ENCODE measurements at places on chromosomes 6 and 20.
A peak's percentile ranks its signal among the peaks of the same experiment; 100 is the strongest.

DNA sequence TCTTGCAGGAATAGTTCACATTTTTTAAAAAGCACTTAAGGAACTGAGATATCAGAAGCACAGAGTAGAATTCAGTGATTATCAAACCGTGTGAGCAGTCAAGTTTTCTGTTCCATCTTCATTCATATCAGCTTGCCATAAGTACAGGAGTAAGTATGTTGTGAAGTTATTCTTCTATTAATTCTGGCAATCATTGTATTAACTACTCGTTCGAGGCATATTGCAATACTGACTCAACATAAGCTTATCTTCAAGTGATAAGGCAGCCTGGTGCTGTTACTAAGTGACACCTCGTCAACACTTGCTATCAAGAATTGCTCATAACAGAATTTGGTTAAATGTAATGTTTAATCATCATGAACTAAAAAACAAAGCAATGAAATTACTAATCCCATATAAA lies 75.7 kb upstream of the SNX9 start:
- DNase-seq: no peak

DNA sequence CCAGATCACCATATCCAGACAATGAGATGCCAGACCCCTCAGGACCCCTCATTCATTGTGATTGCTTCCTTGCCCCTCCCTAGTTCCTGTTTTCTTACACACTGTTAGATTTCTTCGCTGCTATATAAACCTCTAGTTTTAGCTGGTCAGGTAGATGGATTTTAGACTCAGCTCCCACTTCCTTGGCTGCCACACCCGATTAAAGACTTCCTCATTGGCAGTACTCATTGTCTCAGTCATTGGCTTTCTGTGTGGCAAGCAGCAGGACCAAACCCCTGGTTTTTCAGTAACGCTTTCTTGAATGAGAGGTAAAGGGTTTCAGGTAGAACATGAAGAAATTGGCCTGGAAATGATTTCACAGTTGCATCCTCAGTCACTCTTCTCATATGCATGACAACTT lies 47.9 kb downstream of the QRSL1 start:
- no peak for DNase-seq

DNA sequence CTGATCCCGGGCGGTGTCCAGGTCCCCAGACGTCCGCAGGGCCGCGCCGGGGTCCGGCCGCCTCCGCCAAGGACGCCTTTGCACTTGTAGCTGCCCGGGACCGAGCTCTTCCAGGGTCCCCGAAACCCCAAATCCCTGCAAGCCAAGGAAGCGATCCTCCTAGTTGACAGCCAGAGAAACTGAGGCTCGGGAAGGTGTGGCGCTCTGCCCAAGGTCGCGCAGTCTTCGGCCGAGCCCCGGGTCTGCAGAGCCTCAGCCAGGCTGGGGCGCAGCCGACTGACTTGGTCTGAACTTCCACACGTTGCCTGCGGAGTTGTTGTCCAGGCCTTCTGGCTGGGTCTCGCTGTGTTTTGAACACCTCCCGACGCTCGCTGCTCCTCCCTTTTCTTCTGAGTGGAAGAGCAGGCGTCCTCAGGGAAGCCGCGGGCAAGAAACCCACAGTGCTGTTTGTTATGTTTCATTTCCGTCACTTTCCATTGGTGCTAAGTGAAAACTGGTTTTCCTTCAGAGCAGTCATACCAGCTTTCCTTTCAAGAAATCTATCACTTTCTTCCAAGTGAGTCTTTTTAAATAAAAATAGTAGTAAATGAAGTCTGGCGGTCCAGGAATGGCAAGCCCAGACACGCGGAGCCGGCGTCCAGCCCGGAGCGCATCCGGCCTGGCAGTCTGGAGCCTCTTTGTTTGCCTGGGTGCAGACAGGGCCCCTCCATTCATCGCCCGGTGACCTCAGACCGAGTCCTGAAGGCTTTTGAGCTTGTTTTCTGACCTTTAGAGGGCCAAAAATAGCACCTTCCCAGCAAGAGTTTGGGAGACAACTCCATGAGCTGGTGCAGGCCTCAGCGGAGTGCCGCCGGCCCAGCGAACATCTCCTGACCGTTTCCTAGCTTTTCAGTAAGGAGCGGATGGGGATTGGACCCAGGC lies 698 bp downstream of the FAM210B start:
- peak; percentile 79 for DNase-seq

DNA sequence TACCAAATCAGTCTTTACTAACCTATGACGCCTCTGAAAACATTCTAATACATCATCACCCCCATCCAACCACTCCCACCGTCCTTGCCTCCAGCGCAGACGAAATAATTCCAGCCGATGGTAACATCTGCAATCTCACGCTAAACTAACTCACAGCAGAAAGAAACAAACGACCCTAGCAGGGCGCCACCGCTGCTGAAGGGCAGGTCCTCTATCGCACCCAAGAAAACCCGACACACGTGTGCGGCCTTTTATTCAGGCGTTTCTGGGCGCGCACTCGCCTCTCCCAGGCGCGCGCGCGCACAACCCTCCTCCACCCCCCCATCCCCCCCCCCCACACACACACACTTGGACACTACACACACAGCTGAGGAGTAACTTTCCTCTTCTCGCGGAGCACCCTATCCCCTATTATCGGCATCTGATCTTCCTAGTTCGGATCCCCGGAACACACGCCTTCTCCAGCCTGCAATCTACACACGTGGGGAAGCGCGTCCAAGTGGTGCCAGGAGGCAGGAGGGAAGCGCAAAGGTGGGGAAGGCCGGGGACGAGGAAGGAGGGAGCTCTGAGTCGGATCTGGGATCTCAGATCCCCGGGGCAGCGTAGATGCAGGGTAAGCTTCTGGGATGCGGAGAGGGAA lies 1.4 kb downstream of the GFOD1 start:
- peak; percentile 52 for DNase-seq

DNA sequence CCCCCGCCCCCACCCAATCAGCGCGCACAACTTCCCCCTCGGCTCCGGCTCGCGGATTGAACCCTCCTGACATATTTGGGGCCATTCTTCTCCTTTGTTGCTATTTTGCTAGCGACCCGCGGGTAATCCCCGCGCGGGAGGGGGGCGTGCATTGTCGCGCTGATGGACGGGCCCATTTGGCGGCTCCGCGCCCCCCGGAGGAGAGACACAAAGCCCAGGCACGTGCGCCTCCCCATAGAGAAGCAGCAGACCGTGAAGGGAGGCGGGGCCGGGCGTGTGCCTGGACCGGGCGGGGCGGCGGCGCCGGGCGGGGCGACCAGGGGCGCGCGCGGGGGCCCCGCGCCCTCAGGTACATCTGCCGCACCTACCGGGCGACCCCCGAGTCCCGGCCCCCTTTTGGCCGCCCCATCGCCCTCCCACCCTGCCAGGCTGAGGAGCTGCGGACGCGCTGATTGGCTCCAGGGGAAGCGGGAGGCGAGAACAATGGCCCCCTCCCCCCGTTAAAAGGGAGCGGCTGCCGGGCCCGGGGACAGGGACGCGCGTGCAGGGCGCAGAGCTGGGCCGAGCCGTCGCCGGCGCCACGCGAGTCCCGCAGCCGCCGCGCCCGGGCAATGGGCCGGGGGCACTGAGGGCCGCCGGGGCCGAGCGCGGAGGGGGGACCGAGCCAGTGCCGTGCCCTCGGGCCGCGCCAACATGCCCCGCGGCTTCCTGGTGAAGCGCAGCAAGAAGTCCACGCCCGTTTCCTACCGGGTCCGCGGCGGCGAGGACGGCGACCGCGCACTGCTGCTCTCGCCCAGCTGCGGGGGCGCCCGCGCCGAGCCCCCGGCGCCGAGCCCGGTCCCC lies at the start of gene INSM1:
Gene INSM1, plus strand, starts transcription at position 530 of the 843 bp plus-strand sequence. Its CDS starts 164 bp downstream, at position 694.
- no peak for DNase-seq

- no peak for DNase-seq
Measured at GRCh38 chr6:138404666-138405337, 779 bp downstream of the HEBP2 start.

- DNase-seq: no peak
Measured at GRCh38 chr6:160238761-160239751, 19.6 kb downstream of the SLC22A2 start.

GRCh38 chr6:151018911-151019782 lies 153.6 kb downstream of the MTHFD1L start:
- DNase-seq: no peak

DNA sequence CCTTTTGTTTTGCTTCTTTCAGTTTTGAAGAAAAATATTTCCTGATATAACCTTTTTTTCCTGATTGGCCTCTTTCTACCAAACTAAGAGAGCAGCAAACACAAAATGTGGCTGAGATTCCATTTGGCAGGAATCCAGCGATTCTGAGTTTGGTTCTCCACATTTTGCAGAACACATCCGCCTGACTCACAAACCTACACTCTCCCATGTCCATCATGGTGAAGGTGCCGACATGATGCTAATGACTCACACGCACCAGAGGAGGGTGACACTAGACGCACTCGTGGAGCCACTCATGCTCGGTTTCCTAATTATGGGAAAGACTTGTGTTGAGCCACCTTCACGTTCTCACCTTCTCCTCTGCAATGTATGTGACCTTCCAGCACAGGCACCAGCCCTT lies 45.9 kb upstream of the DUSP22 start:
- DNase-seq: no peak

Data from urothelium cell line (cell line).